ENCODE measurements at places on chromosomes 6 and 20.

DNA sequence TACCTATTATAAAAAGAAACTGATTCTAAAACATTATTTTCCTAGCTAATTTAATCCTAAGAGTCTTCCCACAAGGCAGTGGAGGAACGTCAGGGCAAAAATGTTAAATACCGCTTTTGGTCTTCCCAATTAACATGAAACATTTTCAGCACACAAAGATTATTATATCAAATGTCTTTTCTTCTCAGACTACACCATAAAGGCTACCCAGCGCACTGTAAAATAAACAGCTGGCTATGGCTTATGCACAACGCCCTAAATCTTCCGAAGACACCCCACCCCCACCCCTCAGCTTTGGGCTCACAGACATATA is 1.0 kb downstream of the NUDT3 start:
- no peak for DNase-seq

GRCh38 chr6:35415065-35415891 is 36.9 kb upstream of the FANCE start:
- DNase-seq, result peak; percentile 77

- DNase-seq, result no peak
Observed at GRCh38 chr6:2149361-2150006, 95.9 kb downstream of the GMDS start.

- DNase-seq, result no peak
Observed at GRCh38 chr6:141203902-141204575, 928.7 kb upstream of the GJE1 start.

DNA sequence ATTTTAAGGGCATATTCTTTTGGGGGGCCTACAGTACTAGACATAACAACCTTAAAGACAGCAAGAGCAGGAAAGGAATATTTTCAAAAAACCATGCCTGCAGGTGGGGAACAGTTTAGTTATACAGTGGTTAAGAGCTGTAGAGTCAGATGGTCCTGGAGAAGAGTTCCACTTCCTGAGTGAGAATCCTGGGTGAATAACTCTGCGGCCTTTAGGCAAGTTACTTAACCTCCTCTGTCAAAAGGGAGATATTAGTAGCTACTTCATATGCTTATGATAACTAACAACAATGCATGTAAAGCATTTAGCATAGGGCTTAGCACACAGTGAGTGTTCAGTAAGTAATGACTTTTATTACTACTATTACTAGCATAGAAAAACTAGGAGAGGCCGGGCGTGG is 119.2 kb upstream of the TAB2 start:
- no peak for DNase-seq

DNA sequence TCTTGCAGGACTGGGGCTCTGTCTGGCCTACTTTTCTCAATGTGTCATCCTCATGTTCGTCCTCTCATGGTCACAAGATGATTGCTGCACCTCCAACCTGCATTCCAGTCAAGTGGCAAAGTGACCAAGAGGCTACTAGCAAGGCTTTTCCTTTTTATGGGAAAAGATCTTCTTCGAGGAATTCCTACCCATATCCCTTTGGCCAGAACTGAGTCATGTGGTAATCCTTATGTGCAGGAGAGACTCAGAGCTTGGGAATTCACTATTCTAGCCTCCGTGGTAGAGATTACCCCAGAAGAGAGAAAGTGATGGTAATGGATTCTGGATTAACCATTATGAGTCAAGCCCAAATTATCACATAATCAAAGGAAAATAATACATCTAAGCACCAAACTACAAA is 162.7 kb downstream of the KCNQ5 start:
- DNase-seq, result peak; percentile 10

All from mesendoderm (in vitro differentiated cells).